AG04450 (cell line): ENCODE measurements at places on chromosomes 1 and 21. TPM values are rescaled to one million over a fixed set of nuclear protein-coding genes. Genes with fewer than 3 reads are reported as not detected.

DNA sequence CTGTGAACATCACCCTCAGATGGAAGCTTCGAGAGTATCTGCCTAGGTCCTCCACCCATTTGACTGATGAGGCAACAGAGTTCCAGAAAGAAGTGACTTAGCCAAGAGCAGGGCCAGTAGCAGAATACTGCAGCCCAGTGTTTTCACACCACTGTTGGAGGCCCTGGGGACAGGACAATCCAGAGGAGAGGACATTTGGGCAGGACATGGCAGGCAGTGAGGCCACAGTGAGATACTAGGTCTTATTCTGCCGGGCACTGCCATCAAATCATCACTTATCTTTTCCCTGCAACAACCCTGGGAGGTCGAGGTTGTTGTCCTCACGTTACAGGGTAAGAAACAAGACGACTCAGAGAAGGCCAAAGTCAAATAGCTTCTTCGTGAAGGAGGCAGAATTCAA, 5.5 kb upstream of the FOXO6 start:
- no peak for DNase-seq

DNA sequence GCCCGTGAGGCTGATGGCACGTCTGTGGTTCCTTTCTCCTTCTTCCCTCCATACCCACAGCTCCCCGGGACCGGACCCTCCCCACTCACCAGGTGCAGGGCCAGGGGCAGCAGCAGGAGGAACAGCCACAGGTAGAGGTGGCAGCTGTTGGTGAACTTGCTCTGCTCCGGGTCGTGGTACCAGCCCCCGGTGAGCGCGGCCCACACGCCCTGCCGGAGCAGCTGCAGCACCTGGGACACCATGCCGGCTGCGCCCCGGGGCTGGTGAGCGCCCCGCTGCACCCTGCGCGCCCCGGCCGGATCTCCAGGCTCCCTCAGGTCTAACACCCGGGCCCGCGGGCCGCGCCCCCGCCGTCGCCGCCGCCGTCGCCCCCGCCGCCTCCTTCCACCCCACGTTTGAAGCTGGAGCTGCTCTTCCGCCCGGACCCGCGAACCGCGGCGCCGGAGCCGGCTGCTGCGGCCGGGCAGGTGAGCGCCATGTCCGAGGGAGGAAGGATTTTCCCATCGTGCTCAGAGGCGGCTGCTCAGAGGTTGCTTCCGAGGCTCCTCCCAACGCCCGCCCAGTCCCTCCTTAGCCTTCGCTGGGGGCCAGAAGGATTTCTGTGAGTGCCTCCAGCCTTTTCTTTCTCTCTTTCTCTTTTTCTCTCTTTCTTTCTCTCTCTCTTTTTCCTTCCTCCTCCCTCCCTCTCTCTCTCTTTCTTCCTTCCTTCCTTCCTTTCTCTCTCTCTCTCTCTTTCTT, at the start of gene PCNX2:
Gene PCNX2, minus strand, starts transcription at position 489 of the 738 bp plus-strand sequence. Its CDS starts 247 bp downstream, at position 242.
- peak; percentile 13 for DNase-seq

GRCh38 chr1:109773900-109774485, 10.3 kb upstream of the EPS8L3 start:
- DNase-seq: no peak

GRCh38 chr1:200638073-200638472, 17.5 kb upstream of the KIF14 start:
- no peak for DNase-seq

GRCh38 chr1:227891955-227892488, 55.7 kb downstream of the WNT9A start:
- no peak for DNase-seq

DNA sequence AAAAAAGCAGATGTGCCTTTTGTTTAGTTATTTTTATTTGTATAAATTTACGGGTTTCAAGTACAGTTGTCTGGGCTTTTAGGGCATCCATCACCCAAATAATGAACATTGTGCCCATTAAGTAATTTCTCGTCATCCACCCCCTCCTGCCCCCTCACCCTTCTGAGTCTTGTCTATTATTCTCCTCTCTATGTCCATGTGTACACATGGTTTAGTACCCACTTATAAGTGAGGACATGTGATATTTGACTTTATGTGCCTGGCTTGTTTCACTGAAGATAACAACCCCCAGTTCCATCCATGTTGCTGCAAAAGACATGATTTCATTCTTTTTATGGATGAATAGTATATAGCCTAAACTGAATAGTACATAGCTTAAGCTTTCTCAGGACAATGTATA, 189.2 kb downstream of the ZP4 start:
- DNase-seq: no peak

DNA sequence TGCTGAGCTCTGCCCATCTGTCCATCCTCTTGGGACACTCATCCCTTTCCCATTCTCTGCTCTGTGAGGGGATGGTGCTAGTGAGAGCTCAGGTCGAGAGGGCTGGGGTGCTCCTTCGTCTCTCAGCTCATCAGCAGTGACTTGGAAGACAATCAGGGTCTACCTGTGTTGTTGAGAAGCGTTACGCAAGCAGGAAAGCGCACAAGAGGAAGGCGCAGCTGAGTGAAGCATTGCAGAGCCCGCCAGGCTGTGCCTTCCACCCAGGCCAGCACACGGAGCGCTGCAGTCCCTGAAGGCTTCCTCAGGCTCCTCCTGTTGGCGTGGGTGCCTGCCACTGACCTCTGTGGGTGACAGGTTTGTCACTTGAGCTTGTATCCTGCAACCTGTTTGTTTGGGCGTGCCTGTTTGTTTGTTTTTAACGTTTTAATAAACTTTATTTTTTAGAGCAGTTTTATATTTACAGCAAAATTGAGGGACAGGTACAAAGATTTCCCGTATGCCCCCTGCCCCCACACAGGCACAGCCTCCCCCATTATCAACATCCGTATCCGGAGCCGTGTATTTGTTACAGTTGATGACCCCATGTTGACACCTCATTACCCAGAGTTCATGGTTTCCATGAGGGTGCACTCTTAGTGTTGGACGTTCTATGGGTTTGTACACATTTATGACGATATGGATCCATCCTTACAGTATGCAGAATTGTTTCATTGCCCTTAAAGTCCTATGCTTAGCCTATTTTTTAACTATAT, 36.7 kb downstream of the ADARB1 start:
- no peak for DNase-seq

GRCh38 chr1:42924851-42925760, 33.6 kb downstream of the SLC2A1 start:
- no peak for DNase-seq

GRCh38 chr1:111895469-111895868, 94.0 kb downstream of the KCND3 start:
- DNase-seq: no peak

DNA sequence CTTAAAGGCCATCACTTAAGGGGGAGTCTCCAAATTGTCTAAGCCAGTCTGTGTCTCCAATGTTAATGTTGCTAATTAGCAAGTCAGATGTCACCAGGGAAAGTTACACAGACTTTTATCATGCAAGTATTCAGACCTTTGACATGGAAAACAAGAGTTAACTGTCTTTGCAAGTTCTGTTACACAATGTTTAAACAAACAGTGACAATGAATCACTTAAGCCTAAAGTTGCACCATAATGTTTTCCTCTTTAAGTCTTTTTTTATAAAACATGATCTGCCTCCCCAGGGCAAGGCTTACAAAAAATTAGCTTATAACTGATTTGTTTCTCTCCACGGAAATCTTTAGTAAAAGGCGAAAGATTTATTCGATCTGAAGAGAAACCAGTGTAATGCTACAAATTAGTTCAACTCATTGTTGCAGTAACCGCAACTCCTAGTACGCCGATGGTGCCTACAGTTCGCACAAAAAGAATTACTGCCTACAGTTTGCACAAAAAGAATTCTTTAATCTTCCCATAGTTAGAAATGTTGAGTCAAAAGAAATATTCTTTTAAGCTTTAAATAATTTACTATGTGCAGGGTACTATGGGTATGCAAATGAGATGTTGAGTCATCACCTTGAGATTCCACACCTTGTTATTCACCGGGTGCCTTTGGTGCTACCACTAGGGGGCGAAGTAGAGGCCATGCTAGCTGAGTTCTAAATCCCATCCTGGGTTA, 45.3 kb downstream of the HHAT start:
- peak; percentile 83 for DNase-seq

DNA sequence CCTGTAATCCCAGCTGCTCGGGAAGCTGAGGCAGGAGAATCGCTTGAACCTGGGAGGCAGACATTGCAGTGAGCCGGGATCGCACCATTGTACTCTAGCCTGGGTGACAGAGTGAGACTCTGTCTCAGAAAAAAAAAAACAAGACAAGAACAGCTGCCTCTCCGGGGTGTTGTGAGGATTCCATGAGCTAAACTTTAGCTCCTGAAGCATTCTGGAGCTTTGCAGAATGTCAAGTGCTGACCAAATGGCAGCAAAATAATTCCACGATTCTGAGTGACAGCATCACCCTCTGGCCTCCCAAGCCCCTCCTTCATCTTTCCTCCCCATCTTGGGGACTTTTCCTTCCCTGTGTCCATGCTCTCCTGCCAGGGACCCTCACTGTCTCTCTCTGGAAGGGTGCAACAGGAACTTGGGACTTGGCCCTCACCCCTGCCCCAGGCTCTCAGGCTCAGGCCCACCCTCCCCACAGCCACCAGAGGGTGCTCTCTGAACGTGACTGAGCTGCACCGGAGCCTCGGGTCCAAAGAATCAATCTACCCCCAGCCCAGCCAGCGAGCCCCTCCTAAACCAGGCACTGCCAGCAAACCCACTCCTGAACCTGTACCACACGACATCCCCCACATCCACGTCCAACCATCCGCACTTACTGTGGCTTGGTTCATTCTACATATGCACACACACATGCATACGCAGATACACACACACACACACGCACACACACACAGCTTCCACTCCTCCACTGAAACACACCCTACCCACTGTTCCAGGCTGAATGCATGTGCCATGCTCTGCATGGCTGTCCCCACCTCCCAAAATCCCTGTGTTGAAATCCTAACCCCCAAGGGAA, 45.7 kb downstream of the ACOT7 start:
- DNase-seq: no peak

GRCh38 chr21:38923429-38923828, 117.7 kb downstream of the ETS2 start:
- DNase-seq: no peak

DNA sequence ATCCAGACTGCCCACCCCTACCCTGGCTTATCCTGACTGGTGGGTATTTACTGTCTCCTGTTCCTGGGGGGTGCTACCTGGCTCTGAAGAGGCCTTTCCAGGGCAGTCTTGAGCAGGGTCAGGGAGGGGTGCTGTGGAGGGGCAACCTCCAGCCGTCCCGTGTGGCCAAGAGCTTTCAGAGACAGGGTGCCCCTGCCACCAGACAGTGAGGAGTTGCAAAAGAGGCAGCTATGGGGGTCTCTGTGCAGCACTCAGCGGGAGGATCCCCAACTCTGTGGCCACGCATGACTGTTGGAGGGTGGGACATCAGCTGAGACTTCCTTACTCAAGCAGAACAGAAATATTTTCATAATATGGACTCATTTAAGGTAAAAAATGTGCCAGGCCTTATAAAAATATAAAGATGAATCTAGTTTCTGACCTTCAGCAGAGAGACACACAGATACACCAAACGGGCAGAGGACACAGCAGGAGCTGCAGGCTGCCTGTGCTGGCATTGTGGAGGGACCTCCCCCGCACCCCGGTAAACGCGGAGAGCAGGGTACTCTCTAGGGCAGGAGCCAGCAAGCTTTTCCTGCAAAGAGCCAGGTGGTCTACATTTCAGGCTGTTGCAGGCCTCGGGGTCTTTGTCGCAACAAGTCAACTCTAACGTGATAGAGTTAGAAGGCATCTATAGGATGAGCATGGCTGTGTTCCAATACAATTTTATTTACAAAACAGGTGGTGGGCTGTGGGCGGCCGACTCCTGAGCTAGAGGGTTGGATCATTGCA, 252.6 kb downstream of the RHOU start:
- DNase-seq: no peak

- no peak for DNase-seq
These were observed 4.6 kb downstream of the OBSCN start for GRCh38 chr1:228212415-228212965.

- DNase-seq: no peak
These were observed 21.2 kb upstream of the ADAR start for GRCh38 chr1:154629061-154629674.

DNA sequence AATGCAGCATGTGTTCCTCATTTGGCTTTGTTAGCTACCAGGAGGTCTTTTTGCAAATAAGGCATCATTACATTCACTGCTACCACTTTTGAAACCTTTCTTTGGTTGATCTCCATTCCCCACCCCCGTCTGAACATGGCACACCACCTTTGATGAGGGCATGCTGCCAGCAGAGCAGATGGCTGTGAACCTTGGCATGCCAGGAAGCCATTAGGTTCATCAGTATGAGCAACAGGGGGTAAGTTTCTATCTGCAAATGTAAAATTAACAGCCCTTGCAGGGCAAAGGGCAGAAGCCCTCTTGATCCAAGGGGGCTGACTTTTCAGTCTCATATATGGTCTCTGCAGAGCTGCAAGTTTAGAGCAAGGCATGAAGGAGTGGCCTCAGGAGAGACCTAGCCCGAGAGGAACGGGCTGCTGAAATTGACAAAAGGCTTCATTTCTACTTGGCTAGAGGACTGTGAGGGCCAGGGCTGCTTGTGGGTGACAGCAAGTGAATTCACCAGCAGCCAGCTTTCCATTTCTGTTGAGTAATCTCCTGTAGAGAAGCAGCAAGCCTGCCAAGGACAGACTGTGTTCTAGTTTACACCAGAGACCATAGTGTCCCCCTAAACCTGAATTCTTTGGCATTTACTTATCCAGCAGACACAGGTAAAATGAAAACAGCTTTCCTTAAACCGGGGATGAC, 127.9 kb downstream of the ZNF326 start:
- DNase-seq: no peak

GRCh38 chr1:213387380-213388015, 336.5 kb downstream of the RPS6KC1 start:
- no peak for DNase-seq

GRCh38 chr1:76428028-76428427, 353.5 kb downstream of the ST6GALNAC3 start:
- DNase-seq: no peak

DNA sequence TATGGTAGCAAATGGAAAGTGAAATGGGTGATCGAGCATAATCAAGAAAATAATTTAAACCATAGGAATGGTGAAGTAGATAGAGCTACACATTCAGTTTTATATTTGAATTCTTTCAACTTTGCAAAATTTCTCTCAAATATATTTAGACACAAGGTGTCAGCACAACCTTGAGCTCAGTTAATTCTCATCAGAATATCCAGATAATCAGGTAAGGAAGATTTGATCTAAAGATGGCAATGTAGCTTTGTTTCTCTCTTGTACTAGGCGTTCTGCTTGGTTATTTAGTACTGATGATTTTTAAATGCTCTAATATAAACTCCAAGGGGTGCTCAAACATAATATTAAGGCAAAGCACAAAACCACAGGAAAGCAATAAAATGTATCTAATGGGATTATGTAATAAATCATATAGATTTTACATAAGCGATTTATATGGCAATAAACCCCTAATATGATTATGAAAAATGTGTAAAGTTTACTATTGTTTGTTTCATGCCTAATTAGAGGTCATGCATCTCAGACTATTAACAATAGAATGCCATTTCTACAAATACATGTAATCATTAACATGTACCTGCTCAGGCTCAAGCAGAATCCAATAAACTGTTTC, 32.4 kb upstream of the SERTAD4 start:
- DNase-seq: no peak

KCNJ9 gene
- not detected in 2 replicates for polyA plus RNA-seq

OLFM3 gene
- polyA plus RNA-seq: not detected in 2 replicates

BCL2L15 gene
- 0.11 and 0.12 TPM in 2 replicates for polyA plus RNA-seq

TRIM58 gene
- 0.09 and 0.10 TPM in 2 replicates for polyA plus RNA-seq

GBP2 gene
- 56.8 and 67.9 TPM in 2 replicates for polyA plus RNA-seq

DNAJC6 gene
- 0.09 TPM in 1 of 2 replicates, not detected in the other for polyA plus RNA-seq

WDR3 gene
- 33.4 and 41.4 TPM in 2 replicates for polyA plus RNA-seq

UBXN10 gene
- not detected in 2 replicates for polyA plus RNA-seq

C1orf87 gene
- not detected in 2 replicates for polyA plus RNA-seq
